ENCODE measurements at places on chromosomes 13 and 19. TPM values are rescaled to one million over a fixed set of nuclear protein-coding genes. Genes with fewer than 3 reads are reported as not detected.
A peak's percentile ranks its signal among the peaks of the same experiment; 100 is the strongest.

The CALR3 gene
- total RNA-seq, result not detected

The ALOX5AP gene
- 29.6 TPM for total RNA-seq

The ADGRE2 gene
- 0.75 TPM for total RNA-seq

The ZNF835 gene
- total RNA-seq, result 2.8 TPM

The EML2 gene
- total RNA-seq, result 121 TPM

DNA sequence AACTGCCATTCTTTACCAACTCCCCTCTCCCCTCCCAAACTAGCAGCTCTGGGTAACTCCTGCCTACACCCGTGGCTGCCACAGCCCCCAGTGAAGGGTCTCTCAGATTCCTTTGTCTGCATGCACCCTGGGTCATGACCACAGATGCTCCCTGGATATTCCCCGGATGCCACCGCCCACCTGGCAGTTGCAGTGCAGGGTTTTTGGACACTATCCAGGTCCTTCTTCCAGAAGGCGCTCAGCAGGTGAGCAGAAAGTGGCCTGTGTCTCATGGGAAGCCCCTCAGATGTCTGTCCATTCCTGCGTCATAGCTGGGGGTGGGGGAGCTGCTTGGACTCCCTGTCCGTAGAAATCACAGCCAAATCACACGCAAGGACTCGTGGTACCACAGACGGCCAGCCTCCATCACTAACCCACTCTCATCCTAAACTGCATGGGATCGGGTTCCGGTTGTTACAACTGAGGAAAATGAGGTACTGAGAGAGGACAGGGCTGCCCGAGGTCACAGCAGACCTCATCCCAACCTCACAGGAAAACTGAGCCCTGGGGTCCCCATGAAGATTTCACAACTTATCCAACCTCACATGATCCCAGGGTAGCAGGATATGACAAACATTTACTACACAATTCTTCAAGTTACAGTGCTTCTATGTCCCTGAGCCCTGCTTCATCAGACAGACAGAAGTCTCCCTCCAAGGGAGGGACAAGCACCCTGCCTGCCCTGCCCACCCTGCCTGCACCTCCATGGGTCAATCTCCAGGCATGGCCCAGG, 38.6 kb downstream of the ELL start:
- peaks cover 8% of the 10 kb centered on the region for H3K36me3 ChIP-seq
- no peak for DNase-seq
- H3K4me3 ChIP-seq, result peak overlapping the region; percentile 21

GRCh38 chr13:46075811-46076210, 23.3 kb upstream of the ZC3H13 start:
- H3K27me3 ChIP-seq, result no peaks in the 10 kb centered on the region
- no peaks in the 10 kb centered on the region for H3K36me3 ChIP-seq
- H3K27ac ChIP-seq, result no peak overlapping the region
- peaks cover 21% of the 10 kb centered on the region for H3K4me1 ChIP-seq
- DNase-seq, result no peak
- H3K4me3 ChIP-seq, result no peak overlapping the region

DNA sequence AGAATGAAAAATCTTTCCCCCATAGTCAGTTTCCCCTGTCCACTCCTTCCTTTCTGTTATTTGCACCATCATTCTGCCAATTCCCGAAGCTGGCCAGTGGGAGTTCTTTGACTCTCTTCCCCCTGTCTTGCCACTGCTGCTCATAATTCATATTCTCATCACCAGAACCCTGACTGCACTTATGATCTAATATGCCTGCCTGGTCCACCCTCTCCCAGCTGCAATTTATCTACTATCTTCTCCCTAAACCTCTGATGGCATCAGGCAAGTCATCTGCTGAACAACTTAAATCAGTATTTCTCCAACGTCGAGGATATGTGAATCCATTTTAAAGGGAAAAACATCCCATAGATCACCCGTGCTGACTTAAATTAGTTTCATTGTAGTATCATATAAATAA, 458.0 kb upstream of the GPC6 start:
- no peaks in the 10 kb centered on the region for H3K27me3 ChIP-seq
- H3K4me1 ChIP-seq, result no peaks in the 10 kb centered on the region
- DNase-seq, result no peak
- H3K4me3 ChIP-seq, result no peak overlapping the region
- no peak overlapping the region for H3K27ac ChIP-seq

GRCh38 chr13:97855570-97856303, 97.7 kb upstream of the IPO5 start:
- no peaks in the 10 kb centered on the region for H3K4me1 ChIP-seq
- H3K36me3 ChIP-seq, result no peaks in the 10 kb centered on the region
- H3K27ac ChIP-seq, result no peak overlapping the region
- no peak overlapping the region for H3K4me3 ChIP-seq

- H3K4me3 ChIP-seq, result no peak overlapping the region
- H3K27me3 ChIP-seq, result no peaks in the 10 kb centered on the region
- no peaks in the 10 kb centered on the region for H3K4me1 ChIP-seq
- no peaks in the 10 kb centered on the region for H3K36me3 ChIP-seq
- no peak for DNase-seq
- H3K27ac ChIP-seq, result no peak overlapping the region
Observed at GRCh38 chr13:83162493-83162892, 719.8 kb downstream of the SLITRK1 start.

GRCh38 chr13:50701469-50701868, 142.0 kb downstream of the DLEU7 start:
- DNase-seq, result no peak
- no peaks in the 10 kb centered on the region for H3K36me3 ChIP-seq
- no peak overlapping the region for H3K4me3 ChIP-seq
- H3K4me1 ChIP-seq, result no peaks in the 10 kb centered on the region

DNA sequence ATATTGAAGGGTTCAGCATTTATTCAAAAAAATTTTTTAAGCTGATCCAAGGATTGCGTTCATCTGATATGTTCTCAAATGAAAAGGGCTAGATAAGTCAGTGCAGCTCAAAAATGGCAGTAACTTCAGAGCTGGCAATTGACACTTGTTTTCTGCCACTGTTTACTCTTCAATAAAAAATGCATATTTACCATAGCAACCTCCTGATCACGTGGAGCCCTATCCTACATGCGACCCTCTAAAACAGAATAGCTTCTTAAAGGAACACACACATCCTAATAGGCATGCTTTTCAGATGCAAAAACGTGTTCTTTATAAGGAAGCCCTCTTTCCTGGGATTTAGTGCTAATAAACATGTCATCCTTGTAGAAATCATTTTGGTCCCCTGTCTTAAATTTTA, 150.2 kb downstream of the ZNF536 start:
- H3K4me3 ChIP-seq, result no peak overlapping the region
- no peaks in the 10 kb centered on the region for H3K36me3 ChIP-seq
- H3K4me1 ChIP-seq, result no peaks in the 10 kb centered on the region
- no peak overlapping the region for H3K27ac ChIP-seq
- DNase-seq, result no peak
- H3K27me3 ChIP-seq, result peaks cover 5% of the 10 kb centered on the region
